ENCODE measurements at places on chromosomes 12 and 14.

GRCh38 chr12:119156401-119157044 is 22.2 kb upstream of the HSPB8 start:
- DNase-seq = no peak

- no peak for DNase-seq
Measured at GRCh38 chr12:74365178-74365964, 172.3 kb upstream of the ATXN7L3B start.

GRCh38 chr12:74043343-74043742 is 494.3 kb upstream of the ATXN7L3B start:
- no peak for DNase-seq

DNA sequence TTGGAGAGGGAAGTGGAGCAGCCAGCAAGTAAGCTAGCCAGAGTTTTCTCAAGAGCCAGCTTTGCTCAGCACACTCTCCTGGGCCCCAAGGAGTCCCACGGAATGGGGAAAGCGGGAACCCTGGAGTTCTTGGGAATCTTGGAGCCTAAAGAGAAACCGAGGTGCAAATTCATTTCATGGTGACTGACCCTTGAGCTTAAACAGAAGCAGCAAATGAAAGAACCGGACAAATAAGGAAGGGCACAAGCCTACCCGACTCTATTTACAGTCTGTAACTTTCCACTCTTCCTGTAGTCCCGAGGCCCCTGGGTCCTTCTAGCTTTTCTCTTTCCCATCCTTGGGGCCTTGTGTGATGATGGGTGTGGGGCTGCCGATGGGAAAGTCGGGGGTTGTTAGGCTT is 18.1 kb upstream of the TIGAR start:
- DNase-seq = no peak

DNA sequence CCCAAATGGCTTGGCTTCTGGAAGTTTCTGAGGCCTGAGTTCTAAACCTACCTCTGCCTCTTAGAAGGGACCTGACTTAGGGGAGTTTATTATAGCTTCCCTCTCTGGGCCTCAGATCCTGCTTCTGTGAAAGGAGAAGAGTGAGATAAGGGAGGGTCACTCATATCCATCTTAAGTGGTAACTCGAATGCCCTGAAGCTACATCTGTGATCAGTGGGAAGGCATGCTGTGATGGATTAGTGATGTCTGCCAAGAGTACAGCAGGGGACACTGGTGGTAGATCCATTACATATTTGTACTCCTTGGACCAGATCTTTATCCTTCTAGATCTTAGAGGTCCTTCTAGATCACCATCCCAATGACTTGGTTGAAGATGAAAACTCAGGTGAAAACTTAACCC is 97.8 kb upstream of the NOS1 start:
- DNase-seq = no peak

DNA sequence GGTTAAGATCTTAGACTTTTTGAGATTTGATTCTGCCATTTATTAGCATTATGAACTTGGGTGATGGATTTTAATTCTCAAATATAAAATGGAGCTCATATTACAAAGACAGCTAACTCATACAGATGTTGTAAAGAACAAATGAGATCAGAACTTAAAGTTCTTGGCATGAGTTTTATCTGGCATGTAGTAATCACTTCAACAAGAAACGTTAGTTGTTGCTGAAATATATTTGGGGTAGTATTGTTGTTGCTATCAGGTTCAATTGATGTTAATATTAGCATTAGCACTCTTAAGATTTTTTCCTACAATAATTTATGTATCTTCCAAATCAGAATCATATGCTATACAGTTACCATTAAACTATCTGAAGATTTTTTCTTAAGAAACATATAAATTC is 71.0 kb downstream of the SLC6A15 start:
- no peak for DNase-seq

- DNase-seq = no peak
Measured at GRCh38 chr12:100778967-100779590, 15.5 kb upstream of the ANO4 start.

DNA sequence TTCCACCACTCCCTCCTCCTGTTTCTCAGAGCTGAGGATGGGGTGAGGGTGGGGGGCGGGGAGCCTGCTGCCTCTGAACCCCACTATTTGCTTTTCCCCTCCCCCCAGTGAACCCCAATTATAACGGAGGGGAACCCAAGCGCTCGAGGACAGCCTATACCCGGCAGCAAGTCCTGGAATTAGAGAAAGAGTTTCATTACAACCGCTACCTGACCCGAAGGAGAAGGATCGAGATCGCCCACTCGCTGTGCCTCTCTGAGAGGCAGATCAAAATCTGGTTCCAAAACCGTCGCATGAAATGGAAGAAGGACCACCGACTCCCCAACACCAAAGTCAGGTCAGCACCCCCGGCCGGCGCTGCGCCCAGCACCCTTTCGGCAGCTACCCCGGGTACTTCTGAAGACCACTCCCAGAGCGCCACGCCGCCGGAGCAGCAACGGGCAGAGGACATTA is 1.1 kb downstream of the HOXC4 start:
- no peak for DNase-seq

DNA sequence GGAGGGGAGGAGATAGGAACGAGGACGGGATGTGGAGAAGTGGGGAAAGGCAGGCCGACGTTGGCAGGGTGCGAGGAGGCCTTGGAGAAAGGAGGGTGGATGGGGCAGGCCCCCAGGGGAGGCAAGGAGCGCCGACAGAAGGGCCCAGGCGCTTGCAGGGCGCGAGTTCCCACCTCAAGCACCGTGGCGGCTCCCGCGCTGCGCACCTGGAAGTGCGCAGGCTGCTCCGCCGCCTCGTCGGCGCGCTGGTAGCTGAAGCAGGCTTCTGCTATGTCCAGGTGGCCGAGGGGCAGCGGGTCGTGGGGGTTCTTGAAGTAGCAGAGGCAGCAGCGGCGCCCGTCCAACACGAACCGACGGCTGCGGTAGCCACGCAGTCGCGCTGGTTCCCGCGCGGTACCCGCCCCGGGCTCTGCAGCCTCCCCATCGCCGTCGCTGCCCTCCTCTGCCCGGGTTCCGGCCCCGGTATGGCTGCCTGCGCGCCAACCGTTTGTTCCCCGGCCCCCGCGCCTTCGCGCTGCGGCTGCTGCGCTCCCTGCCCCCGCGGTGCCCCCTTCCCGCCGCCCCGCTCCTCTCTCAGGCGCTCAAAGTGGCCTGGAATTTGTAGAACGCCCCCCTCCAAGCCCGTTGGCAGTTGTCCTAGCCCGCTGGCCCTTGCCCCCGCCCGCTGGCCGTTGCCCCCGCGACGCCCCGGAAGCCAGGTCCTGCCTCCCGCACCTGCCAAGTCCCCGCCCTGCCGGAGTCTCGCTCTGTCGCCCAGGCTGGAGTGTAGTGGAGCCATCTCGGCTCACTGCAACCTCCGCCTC is 1.1 kb upstream of the ACTR6 start:
- DNase-seq = peak; percentile 66

GRCh38 chr14:98321841-98322240 is 950.2 kb downstream of the BCL11B start:
- no peak for DNase-seq

GRCh38 chr12:117622087-117622486 is 260.7 kb upstream of the NOS1 start:
- no peak for DNase-seq

- DNase-seq = no peak
Measured at GRCh38 chr12:42846782-42847181, 257.2 kb upstream of the PRICKLE1 start.

DNA sequence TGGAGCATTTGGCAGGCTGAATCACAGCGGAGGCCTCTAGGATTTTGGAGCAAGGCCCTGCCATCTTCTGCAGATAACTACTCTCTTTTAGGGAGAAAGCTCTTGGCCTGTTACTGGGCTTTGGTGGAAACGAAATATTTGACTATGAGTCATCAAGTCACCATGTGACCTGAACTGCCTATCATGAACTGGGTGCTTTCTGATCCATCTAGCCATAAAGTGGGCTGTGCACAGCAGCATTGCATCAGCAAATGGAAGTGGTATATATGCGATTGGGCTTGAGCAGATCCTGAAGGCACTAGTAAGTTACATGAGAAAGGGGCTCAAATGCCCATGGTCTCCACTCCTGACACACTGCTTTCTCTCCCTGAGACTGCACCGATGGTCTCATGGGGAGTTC is 21.1 kb downstream of the GYS2 start:
- DNase-seq = no peak

DNA sequence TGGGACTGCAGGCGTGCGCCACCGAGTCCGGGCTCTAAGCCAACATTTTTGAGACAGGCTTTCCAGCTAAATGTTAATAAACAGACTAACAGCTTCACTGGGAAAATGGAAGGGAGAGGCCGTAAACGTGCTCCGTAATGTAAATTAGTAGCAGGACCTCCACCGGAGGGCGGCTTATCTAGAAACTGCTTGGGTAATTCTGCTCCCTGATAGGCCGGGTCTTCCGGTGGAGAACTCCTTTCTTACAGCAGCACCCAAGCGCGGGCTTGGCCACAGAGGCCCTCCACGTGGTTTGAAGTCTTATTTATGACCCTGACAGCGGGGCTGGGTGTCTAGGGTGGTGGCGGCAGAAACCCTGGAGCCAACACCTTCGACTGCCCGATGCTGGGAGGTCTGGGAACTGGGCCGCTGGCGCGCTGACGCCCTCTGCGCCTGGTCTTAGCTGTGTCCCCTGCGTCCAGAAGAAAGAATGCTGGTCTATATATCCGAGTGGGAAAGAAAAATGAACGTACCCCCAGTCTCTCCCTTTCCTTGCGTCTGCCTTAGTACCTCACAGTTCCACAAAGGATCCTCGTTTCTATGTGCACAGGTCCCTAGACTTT is 1.7 kb downstream of the DPPA3 start:
- no peak for DNase-seq

DNA sequence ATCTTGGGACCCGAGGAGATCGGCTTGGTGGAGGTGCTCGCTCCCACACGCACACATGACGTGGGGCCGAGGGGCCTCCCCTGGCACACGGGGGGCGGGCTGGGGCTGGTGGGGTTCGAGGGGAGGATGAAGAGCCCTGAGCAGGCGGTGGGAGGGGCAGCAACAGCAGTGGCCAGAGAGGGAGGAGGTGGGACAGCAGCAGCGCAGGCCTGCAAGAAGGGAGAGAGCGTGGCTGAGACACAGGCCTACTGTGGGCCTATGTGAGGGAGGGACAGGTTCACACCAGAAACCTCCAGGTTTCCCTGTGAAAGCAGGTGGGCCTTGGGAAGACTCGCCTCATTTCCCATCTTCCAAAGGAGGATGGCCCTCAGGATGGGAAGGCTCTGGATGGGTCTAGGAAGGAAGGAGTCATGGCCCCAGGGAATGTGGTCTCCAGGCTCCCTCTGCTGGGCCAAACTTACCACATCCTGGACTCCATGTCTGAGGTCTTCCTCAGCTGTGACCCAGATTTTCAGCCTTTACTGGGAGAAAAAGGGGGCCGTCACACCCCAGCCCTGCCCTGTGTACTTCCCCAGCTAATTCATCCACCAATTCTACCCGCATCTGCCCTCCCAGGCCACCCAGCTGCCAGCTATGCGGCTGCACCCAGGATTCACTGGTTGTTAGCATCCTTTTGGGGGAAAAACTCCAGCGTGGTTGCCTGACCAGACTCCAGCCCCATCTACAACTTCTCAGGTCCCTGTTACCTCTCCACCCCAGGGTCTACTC is 2.8 kb downstream of the PIANP start:
- DNase-seq = no peak

DNA sequence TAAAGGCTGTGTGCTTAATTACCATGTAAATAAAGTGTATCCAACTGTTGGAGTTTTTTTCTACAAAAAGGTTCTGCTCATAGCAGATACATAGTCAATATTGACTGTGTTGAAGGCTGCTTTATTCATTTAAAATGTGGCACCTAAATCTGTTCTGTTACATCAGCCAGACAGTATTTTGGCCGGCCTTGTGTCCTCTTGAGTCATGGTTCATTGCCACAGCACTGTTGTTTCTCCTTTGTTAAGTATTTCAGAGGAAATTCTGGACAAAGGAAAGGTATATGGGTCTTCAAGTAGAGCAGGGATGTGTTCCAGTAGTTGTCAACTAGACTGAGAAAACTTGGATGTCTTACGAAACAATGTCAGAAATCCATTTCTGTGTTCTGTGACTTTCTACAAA is 95.5 kb downstream of the SLC38A6 start:
- DNase-seq = no peak

- no peak for DNase-seq
Measured at GRCh38 chr12:1013618-1014489, 22.8 kb downstream of the ERC1 start.

- DNase-seq = no peak
Measured at GRCh38 chr12:67155863-67156262, 113.3 kb upstream of the CAND1 start.

DNA sequence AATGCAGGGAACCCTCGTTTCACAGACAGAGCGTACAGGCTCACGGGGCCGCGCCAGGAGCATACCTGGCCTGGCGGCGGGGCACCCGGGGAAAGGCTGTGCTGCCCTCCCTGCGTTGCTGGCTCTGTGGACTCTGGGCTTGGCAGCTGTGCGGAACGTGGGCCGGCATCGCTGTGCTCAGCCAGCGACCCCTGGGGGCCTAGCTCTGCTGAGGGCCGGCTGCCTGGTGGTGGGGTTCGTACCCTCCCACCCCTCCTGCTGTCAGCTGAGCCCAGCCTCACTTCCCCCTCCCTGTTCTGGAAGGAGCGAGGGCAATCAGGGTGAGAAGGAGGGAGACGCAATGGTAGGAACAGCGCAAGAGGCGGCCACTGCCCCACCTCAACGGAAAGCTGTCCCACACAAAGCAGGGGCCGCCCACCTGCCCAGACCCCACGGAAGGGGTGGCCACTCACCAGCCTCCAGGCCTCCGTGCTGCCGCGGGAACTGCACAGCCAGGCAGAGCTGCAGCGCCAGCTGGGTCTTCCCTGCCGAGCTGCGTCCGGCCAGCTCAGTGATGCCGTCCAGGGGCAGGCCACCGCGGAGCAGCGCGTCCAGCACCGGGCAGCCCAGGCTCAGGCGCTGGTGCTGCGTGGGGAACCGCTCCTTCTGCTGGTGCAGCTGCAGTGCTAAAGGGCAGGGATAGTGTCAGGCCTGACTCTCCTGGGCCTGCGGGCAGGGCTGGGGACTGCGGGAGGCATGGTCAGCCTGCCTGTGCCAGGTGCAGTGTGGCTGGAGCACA is 8.5 kb downstream of the XRCC3 start:
- no peak for DNase-seq

Data from stimulated activated CD4-positive, alpha-beta T cell treated with anti-CD3 and anti-CD28 coated beads, Interleukin-12 subunit alpha, Interleukin-12 subunit beta, amount 100 ng/mL, for 24 hours (primary cell).